Fibroblast of pulmonary artery (primary cell): ENCODE measurements at places on chromosomes 2 and 18.

GRCh38 chr2:3110994-3111666, 266.5 kb downstream of the EIPR1 start:
- no peak for DNase-seq

- no peak for DNase-seq
These were observed 436.4 kb upstream of the SALL3 start for GRCh38 chr18:78543201-78543725.

DNA sequence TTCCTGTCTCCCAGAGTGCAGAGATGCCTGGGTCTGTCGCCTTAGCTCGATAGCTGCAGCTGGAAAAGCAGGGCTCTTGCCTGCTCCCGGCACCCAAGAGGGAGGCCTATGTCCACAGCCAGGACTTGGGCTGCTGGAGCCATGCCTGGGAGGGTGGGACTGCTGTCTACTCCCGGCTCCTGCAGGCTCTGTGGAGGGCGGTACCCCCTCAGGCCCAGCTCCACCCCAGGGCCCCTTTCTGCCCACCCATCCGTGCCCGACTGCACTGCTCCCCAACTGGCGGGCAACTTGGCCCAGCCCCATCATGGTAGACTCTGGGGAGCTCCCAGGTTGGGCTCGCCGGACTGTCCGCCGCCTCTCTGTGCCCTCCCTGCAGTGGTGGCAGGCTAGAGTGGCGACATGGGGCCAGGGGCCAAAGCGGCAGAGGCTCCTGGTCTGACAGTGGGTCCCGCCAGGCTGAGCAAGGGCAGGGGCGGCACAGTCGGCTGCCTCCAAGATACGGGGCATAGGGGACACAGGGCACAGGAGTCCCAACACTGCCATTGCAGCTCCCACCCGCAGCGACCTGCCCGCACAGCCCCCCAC, 901.0 kb downstream of the CCDC85A start:
- no peak for DNase-seq

DNA sequence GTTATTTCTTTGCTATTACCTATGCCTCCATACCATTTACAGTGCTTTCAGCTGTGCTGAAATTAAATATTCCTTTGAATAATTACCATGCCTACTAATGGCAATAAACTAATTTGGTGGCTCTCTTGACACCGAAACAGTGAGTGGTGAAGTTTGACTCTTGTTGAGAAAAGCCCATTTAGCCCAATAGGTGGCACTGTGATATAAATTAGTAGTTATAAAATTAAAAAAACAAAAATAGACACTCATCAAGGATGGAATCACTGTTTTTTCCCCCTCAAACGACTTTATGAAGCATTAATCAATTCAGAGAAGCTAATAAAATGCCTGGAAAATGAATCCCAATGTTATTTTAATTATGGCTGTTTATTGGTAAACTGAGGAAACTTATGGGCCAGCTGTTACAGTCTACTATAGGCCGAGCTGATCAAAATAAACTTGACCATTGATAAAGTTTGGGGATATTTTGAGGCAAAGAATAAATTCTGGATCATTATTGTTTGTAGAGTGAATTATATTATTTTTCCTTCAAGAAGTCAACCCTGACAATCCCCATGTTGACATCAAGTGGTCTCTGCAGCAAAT, 339.6 kb downstream of the TRIB2 start:
- peak; percentile 39 for DNase-seq

DNA sequence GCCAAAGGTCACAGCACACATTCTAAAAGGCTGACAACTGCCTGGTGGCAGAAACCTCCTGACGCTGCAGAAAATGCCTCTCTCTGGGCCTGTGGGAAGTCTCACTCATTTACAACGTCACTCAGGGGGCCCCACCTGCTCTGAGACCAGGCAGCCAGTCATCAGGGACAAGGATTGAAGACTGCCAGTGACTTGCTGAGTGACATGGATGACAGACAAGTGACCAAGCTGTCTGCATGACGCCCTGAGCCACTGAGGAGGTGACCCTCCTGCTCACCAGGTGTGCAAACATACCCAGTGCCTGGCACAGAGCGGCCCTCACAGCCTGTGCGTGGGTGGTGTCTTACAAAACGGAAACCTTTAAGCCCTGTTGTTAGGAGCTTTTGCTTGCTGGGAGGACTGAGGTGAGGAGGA, 392.4 kb downstream of the TNS1 start:
- no peak for DNase-seq

DNA sequence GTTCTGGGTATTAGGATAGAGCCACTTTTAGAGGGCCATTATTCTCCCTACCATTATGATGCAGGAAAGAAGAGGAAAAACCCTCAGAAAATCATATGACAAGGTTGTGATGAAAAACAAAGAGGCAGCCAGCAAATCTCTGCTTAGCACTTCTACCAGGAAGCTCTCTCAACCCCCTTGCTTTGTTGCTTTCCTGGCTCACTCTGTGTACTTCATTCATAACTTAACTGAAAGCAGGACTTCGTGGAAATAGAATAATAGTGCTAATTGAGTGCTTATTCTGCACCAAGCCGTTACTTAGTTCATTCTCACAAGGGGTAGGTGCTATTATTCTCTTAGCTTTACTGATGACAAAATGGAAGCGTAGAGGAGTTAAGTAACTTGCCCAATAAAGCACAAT, 354.1 kb downstream of the HRH4 start:
- no peak for DNase-seq

GRCh38 chr2:19754907-19755306, 146.9 kb downstream of the TTC32 start:
- peak; percentile 50 for DNase-seq

- peak; percentile 6 for DNase-seq
These were observed 194.0 kb downstream of the VWC2L start for GRCh38 chr2:214604861-214605260.

DNA sequence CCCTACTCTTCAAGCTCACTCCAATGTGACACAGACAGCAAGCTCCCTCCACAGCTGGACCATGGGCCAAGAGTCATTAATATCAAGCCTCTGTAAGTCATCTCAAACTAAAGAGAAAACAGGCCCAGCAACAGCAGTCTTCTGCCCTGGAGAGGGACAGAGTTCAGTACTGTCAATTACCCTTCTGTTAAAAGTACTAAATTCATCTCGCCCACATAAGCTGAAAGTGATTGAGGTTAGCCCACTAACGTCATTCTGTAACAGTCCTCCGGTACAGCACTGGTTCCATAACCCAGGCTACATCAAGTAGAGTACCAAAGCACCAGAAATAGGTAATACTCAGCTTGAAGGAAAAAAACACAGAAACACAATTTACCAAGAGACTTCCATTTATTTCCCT, 25.9 kb downstream of the THADA start:
- DNase-seq: no peak

DNA sequence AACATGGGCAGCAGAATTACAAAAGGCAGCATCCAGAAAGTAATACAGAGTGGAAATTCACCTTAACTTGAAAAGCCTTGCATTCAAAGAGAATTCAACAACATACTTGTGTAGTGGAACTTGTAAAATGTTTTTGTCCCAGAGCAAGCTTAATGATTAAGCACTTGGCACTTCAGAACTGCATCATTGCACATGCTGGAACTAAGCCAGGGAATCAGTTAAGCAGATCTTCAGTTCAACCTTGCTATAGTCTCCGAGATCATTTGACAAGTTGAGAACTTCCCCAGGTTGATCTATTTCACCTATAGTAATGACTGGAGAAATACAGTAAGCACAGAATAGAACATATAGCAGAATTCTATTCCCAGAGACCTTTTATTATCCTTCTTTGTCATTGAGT, 1337.2 kb upstream of the NXPH2 start:
- DNase-seq: no peak

- no peak for DNase-seq
These were observed 131.2 kb upstream of the TTC39C start for GRCh38 chr18:23883277-23883790.

DNA sequence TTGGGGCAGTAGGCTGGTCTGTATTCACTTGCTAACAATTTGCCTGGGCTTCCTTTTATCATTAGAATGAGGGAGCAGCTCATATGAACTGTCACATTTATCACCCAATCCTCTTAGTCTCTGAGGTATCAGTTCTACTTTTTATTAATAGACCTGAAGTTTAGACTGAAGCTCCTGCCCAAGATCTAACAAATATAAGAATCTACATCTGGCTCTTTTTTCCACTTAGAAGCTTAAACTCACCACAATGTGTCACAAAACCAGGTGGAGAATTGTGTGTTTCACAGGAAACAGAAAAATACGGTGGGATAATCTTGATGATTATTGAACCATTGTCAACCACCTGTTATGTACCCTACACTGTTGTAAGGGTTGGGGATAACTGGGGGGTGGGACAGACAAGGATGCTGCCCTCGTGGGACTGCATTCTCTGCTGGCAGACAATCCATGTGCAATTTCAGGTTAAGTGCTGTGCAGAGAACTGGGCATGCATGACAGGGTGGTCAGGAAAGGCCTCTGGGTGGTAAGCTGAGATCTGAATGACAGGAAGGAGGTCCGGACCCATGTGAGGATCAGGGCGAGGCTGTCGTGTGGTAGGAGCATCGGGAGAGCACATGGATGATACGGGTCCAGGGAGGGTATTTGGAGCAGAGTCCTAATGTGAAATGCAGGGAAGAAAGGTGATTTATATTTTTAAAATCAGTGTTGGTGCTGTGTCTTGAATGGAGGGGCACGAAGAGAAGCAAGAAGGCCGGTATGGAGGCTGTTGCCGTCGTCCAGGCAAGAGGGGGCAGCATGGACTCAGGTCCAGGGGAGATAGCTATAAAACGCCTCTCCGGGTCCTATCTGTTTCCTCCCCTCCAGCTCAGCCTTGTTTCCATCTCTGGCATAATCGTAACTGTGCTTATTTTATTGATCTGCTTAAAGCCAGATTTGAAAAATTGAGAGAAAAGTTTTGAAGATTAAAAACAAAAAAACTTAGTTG, 17.6 kb downstream of the MYL12B start:
- no peak for DNase-seq

DNA sequence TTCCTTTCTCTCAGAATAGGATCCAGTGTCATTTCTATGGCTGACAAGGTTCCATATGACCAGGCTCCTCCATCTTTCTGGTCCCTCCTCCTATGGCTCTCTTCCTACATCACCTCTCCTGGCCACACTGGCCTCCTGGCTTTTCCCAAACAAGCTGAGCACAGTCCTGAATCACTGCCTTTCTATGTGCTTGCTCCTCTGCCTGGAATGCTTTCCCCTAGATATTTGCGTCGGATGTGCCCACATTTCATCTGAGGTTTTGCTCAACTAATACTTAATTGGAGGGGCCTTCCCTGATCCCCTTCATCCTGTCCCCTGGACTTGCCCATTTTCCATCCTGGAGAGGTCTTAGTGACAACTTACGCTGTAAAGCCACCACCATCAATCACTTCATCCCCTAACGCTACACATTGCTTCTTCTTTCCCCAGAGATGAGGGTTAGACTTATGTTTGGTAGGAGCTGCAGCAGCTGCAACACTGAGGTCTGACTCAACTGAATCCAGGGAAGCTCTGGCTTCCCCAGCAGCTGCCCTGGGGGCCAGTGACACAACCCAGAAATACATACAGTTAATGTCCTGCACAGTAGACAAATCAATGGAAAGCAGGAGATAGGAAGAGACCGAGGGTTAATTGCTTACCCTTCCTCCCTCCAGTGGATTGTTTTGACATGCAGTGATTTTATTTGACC, 42.9 kb downstream of the QPCT start:
- no peak for DNase-seq

DNA sequence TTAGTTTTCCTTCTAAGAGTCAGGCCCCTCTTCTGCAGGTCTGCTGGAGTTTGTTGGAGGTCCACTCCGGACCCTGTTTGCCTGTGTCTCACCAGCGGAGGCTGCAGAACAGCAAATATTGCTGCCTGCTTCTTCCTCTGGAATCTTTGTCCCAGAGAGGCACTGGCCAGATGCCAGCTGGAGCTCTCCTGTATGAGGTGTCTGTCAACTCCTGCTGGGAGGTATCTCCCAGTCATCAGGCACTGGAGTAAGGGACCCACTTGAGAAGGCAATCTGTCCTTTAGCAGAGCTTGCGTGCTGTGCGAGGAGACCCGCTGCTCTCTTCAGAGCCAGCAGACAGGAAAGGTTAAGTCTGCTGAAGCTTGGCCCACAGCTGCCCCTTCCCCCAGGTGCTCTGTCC, 4.8 kb downstream of the REG1B start:
- no peak for DNase-seq

DNA sequence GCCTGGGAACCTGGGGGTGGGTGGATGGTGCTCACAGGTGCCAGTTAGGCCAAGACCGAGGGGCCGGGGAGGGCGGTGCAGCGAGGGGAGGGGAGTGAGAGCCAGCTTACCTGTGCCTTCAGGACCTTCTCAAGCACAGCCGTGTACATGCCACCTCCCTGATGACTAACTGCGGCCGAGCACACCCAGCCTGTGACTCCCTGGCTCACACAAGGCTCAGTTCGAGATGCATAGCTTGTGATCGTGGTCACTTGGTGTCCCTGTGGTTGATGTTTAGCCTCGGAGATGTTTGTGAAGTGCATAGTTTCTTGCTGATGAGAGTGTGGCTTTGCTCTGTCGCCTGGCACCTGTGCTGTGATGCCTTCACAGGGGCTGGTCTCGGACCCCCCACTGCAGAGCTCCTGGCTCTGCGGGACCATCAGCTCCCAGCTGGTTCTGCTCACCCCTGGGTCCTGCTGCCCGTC, 84.5 kb upstream of the ODC1 start:
- DNase-seq: no peak

GRCh38 chr2:86337244-86337835, at the start of gene REEP1:
REEP1 (minus strand) TSS chr2:86337626; CDS start chr2:86337510, 116 bp downstream.
- DNase-seq: no peak

DNA sequence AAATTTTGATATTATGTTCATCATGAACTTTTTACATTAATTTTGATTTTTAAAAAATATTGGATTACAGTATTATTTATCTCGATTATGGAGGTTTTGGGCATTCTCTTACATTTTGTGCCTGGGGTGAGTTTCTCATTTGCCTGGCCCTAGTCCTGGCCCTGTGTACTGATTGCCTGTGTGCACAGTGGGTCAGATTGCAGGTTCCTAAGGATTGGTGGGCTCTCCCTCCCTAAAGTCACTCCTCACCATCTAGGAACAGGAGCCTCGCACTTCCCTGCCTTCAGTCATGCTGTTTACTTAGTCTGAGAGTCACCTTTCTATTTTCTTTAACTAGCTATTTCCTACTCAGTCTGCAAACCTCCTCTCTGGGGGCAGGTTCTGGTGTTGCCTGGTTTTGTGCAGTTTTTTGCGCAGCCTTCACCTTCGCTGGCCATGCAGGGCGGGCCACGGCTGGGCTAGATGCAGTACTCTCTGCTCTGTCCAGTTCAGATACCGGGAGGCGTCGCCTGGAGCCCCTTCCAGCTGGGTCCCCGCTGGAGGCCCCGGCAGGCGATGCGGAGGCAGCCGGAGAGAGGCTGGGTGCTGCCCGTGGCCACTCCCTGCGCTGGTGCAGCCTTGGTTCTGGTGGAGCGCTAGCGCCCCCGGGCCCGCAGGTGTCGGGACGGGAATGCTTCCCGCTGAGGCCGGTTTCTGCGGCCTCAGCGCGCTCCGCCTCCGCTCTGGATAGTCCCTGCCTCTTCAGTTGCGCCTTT, 23.3 kb upstream of the MC5R start:
- peak; percentile 37 for DNase-seq

- DNase-seq: no peak
These were observed 63.4 kb downstream of the PIKFYVE start for GRCh38 chr2:208329485-208329884.

GRCh38 chr2:234368861-234369261, 128.0 kb downstream of the ARL4C start:
- no peak for DNase-seq
